ENCODE measurements at places on chromosomes 4 and X. TPM values are rescaled to one million over a fixed set of nuclear protein-coding genes. Genes with fewer than 3 reads are reported as not detected.

Gene CFAP47
- total RNA-seq = not detected

GRCh38 chrX:133923113-133923512 lies 62.3 kb downstream of the GPC3 start:
- DNase-seq = no peak

Gene KLKB1
- total RNA-seq = 2.6 TPM

Gene GAGE12F
- not detected for total RNA-seq

DNA sequence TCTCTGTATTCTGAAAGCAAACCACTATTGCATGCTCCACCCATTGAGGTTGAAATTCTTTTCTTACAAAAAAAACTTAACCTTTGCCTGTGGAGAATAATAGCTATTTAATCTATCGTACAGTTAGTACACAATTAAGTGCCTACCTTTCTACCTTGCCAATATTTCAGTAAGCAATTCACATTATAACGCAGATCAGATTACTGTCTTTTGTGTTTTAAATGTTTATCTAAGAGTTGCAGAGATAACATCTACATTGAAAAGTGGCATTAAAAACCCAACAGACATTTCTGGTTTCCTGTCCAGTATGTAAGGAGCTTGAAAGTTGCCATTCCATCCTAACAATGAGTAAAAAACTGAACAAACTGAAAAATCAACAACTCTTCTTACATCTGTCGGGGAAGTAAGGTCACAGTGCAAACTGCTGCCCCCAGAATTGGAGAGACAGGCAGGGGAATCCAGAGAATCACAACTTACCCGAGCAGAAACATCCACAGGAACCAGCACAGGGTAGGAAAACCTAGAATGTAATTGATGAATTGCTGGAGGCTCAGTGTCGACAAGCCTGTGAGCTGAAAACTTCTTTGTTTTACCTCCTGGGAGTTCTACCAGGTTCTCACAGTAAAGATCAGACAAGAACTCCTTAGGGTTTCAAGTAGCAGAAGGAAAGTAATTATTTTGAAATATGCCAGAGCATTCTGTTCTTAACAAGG lies 27.3 kb upstream of the ACSL4 start:
- DNase-seq = no peak

Gene CLIC2
- 3.9 TPM for total RNA-seq

Gene SPATA4
- not detected for total RNA-seq

Gene SMIM31
- 0.74 TPM for total RNA-seq

- peak; percentile 35 for DNase-seq
Observed at GRCh38 chrX:19514791-19515614, at the start of gene MAP3K15. TSS of gene MAP3K15 (minus strand) at chrX:19515508. CDS start at chrX:19515261, 247 bp downstream.

Gene CXCL1
- total RNA-seq = 7.0 TPM

Gene SPANXB1
- total RNA-seq = not detected

Gene L1CAM
- total RNA-seq = 0.97 TPM

Gene SMIM10L2A
- total RNA-seq = 1.3 TPM

DNA sequence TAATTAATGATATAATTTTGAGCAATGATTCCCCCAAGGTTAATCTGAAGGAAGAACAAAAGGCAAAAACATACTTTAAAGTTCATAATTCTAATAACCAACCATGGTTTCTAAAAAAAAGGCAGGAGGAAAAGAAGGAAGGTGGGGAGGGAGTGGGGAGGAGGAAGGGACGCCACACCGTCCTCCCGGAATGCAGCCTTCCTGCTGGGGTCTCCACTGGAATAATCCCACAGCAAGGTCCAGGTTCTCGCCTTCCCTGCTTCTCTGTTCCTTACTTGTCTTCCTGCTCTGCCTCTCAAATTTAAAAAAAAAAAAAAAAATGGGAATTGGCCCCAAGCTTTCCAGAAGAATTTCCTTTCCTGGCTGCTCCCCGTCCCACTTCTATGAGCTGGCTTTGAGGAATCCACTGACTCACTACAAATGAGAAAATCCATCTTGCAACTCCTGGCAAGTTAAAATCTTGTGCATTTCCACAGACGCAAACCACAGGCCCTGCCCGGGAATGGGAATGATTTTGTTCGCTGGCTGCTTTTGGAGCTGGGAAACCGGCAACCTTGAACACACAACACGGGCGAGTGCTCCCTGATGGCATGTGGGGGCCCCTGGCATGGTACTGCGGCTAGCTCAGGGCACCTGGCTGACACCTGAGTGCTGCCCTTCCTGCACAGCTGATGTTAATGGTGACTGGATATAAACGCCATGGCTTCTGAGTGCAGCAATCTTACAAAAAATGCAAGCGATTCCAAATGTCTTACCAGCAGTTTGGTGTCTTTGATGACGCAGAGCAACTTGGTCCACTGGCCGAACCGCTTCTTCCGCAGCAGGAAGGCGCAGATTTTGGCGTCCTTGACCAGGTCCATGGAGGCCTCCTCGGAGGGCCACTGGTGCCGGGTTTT lies 97.0 kb downstream of the AFAP1 start:
- DNase-seq = peak; percentile 16

GRCh38 chr4:88283661-88284438 lies 511 bp downstream of the PPM1K start:
- DNase-seq = peak; percentile 65

GRCh38 chrX:12820737-12821136 lies 29.5 kb downstream of the PRPS2 start:
- no peak for DNase-seq

Gene BRS3
- total RNA-seq = not detected

Gene FAM53A
- 1.4 TPM for total RNA-seq

Gene MAMLD1
- total RNA-seq = 4.7 TPM

Gene VCX3A
- not detected for total RNA-seq

Gene ATP2B3
- 0.03 TPM for total RNA-seq

Gene AMTN
- not detected for total RNA-seq
